ENCODE measurements at places on chromosomes 1 and 21.

- DNase-seq = no peak
Measured at GRCh38 chr1:19053486-19053885, 97.0 kb upstream of the IFFO2 start.

- no peak for DNase-seq
Measured at GRCh38 chr1:86852289-86852688, 61.6 kb downstream of the SELENOF start.

DNA sequence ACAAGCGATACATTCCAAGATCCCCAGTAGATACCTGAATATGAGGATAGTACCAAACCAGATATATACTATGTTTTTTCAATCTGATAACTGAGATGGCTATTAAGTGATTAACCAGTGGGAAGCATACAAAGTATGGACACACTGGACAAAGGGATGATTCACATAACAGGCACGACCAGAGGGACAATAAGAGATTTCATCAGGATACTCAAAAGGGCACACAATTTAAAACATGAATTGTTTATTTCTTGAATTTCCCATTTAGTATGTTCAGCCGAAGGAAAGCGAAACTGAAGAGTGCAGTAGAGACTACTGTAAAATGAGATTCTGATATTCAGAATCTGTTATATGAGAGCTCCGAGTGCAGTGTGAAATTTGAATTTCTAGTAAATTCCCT is 10.6 kb downstream of the ZZZ3 start:
- no peak for DNase-seq

- DNase-seq = no peak
Measured at GRCh38 chr21:29072873-29073221, 601 bp downstream of the CCT8 start.
